ENCODE measurements at places on chromosomes 2 and 18.

- H3K4me3 ChIP-seq: peak overlapping the region; percentile 79
- H3K4me1 ChIP-seq: peaks cover 44% of the 10 kb centered on the region
- H3K27ac ChIP-seq: peak overlapping the region; percentile 99
These were observed 1.0 kb upstream of the TUBB6 start for GRCh38 chr18:12306752-12307700.

DNA sequence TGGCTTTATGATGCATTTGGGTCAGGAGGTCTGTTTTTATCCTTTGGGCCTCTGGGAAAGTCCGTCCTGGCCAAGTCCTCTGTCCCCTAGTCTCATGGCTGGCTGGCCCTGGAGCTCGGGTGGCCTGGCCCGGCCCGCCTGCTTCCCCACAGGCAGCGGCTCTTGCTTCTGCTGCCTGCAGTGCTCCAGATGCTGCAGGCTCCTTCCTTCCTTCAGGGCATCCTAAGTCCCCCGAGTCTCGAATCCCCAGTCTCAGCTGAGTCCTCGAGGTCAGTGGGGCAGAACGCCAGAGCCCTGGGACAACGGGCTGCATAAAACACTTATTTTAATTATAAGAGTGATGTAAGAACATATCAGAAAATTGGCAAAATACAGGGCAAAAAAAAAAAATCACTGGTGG, 71.2 kb downstream of the HPCAL1 start:
- no peak overlapping the region for H3K27ac ChIP-seq
- DNase-seq: no peak
- no peaks in the 10 kb centered on the region for H3K36me3 ChIP-seq
- peaks cover 5% of the 10 kb centered on the region for H3K4me1 ChIP-seq
- H3K27me3 ChIP-seq: no peaks in the 10 kb centered on the region

GRCh38 chr18:37742436-37742835, 176.8 kb upstream of the CELF4 start:
- H3K27ac ChIP-seq: no peak overlapping the region
- no peaks in the 10 kb centered on the region for H3K4me1 ChIP-seq
- H3K36me3 ChIP-seq: no peaks in the 10 kb centered on the region
- no peaks in the 10 kb centered on the region for H3K27me3 ChIP-seq

GRCh38 chr2:36322108-36322507, 33.5 kb upstream of the CRIM1 start:
- no peak overlapping the region for H3K27ac ChIP-seq
- H3K36me3 ChIP-seq: no peaks in the 10 kb centered on the region
- no peak overlapping the region for H3K4me3 ChIP-seq

DNA sequence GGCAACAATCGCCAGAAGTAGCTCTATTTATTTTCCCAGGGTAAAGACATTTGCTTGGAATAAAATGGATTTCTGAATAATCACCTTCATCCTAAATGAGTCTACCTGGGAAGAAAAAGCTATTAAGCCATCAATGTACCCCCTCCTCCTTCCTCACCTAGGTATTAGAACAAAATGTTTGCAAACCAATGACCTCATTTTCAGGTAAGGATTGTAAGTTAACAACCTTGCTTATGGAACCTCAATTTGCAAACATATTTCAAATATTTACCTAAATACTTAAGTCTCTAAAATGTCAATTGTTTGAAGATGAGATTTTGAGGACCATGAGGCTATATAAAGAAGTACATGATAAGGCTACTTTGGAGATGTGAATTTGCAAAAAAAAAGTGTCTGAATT, 43.9 kb downstream of the CAVIN2 start:
- H3K4me3 ChIP-seq: no peak overlapping the region
- H3K27ac ChIP-seq: no peak overlapping the region
- no peak for DNase-seq
- no peaks in the 10 kb centered on the region for H3K4me1 ChIP-seq

All from heart right ventricle (tissue), 16 donors.